RPMI7951 (cell line): ENCODE measurements at places on chromosomes 16 and 17.

DNA sequence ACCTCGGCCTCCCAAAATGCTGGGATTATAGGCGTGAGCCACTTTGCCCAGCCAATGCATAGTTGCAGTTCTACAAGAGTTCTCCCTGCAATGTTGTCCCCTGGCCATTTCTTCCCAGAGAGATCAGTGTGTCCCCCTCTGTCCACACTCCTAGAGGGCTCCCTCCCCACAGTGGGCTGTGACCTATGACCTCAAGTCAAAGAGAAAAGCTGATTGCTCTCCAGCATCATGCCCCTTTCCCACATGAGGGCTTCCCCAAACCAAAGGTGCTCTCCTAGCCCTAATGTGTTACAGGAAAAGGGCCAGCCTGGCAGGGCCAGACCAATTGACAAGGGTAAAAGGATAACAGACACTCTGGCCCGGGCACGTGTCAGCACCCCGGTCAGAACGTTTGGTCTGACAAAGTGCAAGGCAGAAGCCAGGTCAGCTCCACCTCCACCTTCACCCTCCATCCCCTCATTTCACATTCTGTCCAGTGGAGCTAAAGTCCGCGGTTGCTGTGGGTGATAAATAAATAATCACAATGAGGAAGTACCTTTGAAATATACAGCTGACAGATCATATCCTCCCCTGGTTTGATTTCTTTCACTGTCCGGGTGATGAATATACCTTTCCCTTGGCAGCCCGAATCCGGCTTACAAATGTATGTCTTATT, 17.8 kb downstream of the TTLL6 start:
- no peak for DNase-seq

DNA sequence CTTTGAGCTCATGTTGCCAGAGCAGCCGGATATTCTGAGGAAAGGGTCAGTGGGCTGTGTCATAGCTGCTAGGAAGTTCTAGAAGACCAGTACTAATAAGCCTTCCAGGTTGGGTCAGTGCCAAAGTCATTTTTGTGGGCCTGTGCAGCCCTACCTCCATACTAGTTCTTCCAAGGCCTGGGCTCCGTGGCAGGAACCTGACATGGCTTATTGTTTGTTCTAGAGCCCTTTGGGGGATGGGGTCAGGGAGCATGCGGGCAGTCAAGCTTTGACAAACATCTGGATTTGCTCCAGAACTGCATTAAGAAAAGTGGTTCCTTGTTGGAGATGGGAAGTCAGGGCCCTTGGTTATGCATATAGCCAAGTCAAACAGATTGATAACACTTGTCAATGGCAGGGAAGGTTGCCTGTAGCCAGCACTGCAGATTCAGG, 7.6 kb downstream of the ALKBH5 start:
- DNase-seq, result no peak

GRCh38 chr17:5530265-5531084, 44.1 kb downstream of the MIS12 start:
- DNase-seq, result no peak

GRCh38 chr16:23113185-23113584, 36.1 kb downstream of the USP31 start:
- no peak for DNase-seq

DNA sequence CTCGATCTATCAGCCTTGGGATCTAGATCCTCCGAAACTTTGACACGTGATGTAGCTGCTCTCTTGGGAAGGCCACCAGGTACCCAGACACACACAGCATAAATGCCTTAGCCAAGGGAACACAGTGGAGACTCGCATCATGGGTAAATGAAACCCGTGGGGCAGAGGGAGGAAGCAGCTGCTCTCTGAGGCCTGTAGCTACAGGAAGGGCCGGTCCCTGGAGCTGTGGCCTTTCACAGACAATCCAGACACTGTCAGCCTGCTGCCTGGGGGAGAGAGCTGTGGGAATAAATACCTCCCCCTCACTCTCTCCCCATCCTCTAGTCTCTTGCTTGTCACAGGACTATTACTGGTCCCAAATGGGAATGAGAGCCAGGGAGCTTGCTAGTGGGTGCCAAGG, 351.2 kb downstream of the UTP18 start:
- peak; percentile 10 for DNase-seq

GRCh38 chr16:12289175-12290063, 312.9 kb downstream of the SNX29 start:
- no peak for DNase-seq

DNA sequence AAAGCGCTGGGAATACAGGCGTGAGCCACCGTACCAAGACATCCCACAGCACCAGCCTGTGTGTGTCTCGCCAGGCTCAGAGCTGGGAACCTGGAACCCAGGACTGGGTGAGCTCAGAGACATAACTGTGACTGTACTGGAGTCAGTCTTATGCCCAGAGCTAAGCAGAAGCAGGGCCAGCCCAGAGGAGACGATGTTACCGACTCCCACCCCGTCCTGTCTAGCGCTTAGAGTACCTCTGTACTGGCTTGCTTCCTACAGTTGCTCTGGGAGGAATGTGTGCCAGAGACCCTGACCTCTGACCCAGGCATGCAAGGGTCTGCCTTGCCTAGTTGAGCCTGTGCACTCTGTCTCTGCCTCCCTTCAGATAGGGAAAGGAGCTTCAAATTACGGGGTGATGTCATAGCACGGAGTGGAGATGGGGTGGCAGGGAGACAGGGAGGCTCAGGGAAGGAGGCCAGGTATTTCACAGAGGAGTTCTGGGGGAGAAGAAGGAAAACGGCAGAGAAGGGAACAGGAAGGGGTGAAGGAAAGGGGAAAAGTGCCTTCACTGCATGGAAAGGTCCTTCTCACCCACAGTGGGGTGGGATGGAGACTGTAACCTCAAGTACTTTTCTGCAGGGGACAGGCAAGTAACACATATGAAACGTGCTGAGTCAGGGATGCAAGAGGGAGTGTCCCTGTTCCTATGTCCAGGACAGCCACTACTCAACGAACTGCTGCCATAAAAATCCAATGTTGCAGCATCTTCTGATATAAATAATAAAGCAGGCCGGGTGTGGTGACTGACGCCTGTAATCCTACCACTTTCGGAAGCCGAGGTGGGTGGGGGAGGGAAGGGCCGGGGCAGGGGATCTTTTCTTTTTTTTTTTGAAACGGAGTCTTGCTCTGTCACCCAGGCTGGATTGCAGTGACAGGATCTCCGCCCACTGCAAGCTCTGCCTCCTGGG, 5.8 kb upstream of the ARMC5 start:
- no peak for DNase-seq

DNA sequence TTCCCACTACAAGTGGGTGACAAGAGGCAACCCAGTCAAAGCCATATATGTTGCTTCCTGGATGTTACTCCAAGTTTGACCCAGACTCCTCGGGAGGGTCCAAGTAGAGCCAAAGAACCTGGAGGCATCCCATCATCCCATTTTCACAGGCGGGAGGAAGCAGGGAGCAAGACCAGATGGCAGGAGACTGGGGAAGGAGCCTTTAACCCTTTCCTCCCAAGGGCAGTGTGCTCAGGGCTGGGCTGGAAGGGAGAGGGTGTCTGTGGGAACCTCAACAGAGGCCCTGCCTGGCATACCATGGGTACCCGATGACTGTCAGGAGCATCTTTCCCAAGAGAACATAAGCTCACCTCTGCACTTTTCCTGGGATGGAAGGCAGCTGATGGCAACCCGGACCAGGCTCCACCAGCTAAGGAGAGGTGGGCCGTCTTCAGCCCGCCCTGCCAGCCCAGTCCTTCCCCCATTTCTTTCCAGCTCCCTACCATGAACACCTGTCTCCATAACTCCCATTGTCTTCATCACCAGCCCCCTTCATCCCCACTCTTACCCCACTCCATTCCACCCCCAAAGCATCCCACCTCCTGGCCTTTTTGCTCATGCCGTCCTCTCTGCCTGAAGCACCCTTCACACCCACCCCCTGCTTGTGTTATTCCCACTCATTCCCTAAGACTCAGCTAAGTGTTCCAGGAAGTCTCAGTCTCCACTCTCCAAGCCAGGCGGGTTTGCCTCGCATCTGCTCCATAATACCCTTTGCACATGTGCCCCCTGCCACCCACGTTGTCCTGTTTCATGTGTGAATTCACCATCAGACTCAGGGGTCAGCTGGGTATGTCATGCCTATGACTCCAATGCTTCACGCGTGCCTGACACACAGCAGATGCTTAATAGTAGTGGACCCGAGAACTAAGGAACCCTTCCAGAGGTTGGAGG, 5.9 kb upstream of the SLC16A5 start:
- DNase-seq, result no peak

DNA sequence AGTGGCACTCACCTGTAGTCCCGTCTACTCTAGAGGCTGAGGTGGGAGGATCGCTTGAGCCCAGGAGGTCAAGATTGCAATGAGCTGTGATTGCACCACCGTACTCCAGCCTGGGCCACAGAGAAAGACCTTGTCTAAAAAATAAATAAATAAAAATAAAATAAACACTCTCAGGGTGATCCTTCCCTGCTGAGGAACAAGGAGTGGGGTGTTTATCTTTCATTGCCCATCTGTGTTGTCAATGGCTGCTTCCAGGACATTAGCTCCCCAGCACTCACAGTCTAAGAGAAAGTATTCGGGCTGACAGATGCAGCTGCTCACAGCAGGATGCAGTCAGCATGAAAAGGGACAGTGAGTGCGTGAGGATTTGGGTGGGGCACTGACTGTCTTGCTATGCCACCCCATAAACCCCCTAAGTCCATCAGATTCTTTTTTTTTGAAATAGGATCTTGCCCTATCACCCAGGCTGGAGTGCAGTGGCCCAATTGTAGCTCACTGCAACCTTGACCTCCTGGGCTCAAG, 31.3 kb upstream of the RBBP6 start:
- DNase-seq, result no peak

GRCh38 chr17:28519236-28519635, 13.1 kb downstream of the FOXN1 start:
- no peak for DNase-seq

- DNase-seq, result no peak
Observed at GRCh38 chr16:61590577-61590976, 445.7 kb downstream of the CDH8 start.

- no peak for DNase-seq
Observed at GRCh38 chr17:64331366-64331765, 59.3 kb downstream of the PECAM1 start.

DNA sequence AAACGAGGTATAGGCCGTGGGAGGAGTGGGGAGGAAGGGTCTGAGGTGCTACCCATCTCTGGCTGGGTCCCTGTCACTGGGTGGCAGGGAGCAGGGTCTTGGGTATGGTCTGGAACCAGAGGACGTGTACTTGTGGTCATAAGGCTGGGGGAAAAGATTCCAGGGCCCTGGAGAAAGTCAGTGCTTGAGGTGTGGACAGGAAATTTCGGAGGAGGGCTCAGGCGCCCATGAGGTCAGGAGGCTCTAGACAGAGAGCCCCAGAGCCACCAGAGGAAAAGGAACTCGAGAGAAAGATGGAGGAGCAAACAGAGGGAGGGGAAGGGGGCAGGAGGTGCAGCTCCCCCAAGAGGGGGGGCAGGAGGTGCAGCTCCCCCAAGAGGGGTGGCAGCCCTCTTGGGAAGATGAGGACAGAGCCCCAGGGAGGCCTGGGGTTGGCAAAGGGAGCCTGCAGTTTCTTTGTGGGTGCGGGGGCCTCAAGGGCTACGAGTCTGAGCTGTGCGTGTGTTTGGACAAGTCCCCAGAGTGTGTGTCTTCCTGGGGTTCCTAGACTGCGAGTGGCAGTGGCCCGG, 683 bp upstream of the SLC7A6 start:
- no peak for DNase-seq

GRCh38 chr17:42773290-42774035, at the start of gene VPS25:
Gene VPS25 (plus strand): TSS chr17:42773449. CDS start chr17:42773476, 27 bp downstream.
- DNase-seq, result peak; percentile 83

- DNase-seq, result peak; percentile 38
Observed at GRCh38 chr17:16352303-16352666, 984 bp downstream of the CENPV start.

DNA sequence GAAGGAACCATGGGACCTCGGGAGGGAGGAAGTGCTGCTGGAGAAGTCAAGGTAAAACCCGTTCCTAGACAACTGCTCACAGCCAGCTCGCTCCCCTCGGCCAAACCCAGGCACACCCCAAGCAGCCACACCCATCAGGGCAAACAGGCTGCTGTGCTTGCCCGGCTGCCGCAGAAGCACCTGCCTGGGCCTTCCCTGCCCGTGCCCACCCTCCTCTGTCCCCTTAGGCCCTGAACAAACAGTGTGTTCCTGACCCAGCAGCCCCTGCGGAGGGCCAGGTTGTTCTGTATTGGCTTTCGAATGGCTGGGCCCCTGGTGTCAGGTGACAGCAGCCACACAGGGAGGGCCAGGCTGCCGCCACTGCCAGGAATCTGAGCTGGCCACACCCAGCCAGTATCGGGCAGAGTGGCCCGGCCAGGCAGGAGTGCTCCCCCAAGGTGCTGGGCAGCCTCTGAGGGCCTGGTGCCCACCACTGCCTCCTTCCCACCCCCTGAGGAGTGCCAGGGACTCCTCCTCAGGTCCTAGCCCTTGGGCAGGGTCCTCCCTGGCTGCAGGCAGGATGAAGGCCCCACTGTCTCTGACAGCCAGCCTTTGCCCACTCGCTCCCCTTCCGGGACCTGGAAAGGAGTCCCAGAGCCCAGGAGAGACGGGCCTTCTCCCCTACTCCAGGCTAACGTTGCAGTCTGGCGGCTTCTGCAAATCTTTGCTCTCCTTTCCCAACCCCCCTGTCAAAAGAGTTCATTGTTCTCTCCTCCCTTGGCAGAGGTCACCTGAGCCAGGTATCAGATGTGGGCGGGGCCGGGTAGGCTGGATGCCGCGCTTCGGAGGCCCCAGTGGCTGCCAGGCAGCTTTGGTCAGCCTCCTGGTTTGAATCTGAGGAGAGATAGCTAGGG, 24.0 kb downstream of the LLGL2 start:
- no peak for DNase-seq

- no peak for DNase-seq
Observed at GRCh38 chr17:4704991-4705390, 1.1 kb upstream of the PELP1 start.

- peak; percentile 75 for DNase-seq
Observed at GRCh38 chr16:8044796-8045195, 545.5 kb downstream of the TMEM114 start.

GRCh38 chr17:71496552-71496951, 624.3 kb upstream of the SOX9 start:
- no peak for DNase-seq

DNA sequence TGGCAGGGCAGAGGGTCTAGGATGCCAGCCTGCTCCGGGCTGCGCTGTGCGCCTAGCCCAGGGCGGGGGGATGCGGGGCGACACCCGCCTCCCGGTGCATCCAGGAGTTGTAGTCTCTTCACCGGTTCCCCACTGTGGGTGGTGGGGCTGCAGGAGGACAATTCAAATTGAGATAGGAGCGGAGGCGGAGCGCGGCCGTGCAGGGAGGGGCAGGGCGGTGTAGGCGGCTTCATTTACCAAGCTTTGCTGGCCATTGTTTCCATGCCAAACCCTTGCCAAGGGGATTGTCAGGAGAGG, 2047.4 kb downstream of the TP53TG3F start:
- DNase-seq, result no peak

- no peak for DNase-seq
Observed at GRCh38 chr17:81229666-81229920, 6.8 kb upstream of the CEP131 start.

- peak; percentile 86 for DNase-seq
Observed at GRCh38 chr16:67207249-67208091, 8.5 kb downstream of the ELMO3 start.

- no peak for DNase-seq
Observed at GRCh38 chr16:81582655-81583441, 138.2 kb downstream of the CMIP start.

- peak; percentile 99 for DNase-seq
Observed at GRCh38 chr16:30922960-30923535, 324 bp upstream of the FBXL19 start.

- DNase-seq, result no peak
Observed at GRCh38 chr17:9414471-9414870, 161.1 kb downstream of the STX8 start.

- no peak for DNase-seq
Observed at GRCh38 chr17:66610361-66611133, 224.4 kb upstream of the CACNG5 start.

GRCh38 chr16:6020162-6020985, 922.8 kb upstream of the EEF2KMT start:
- DNase-seq, result no peak
